ENCODE measurements at places on chromosomes 16 and 17.

GRCh38 chr17:59629174-59629573 is 9.5 kb downstream of the CLTC start:
- no peak for DNase-seq

GRCh38 chr17:68450391-68450790 is 6.9 kb downstream of the WIPI1 start:
- no peak for DNase-seq

- no peak for DNase-seq
Observed at GRCh38 chr16:21097151-21097550, 53.5 kb downstream of the DNAH3 start.

- DNase-seq = no peak
Observed at GRCh38 chr16:11759163-11759834, 16.6 kb upstream of the TXNDC11 start.

GRCh38 chr16:56844056-56844455 is 21.0 kb upstream of the SLC12A3 start:
- DNase-seq = no peak

DNA sequence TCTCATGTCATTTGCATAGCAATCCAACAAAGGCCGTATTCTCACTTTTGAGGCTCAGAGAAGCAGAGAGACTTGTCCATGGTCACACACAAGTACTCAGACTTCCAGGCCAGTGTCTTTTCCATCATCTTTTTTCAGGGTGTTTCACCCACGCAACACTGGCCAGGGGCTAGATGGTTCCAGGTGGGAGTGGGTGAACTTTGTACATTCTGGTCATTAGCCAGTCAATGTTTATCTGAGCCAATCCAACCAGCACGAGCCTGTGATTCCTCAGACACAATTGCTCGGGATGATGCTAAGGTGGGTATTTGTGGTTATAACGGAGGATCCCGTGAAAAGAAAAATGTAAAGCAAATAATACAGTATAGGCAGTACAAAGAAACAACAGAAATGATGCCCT is 56.3 kb downstream of the ZFHX3 start:
- DNase-seq = no peak

DNA sequence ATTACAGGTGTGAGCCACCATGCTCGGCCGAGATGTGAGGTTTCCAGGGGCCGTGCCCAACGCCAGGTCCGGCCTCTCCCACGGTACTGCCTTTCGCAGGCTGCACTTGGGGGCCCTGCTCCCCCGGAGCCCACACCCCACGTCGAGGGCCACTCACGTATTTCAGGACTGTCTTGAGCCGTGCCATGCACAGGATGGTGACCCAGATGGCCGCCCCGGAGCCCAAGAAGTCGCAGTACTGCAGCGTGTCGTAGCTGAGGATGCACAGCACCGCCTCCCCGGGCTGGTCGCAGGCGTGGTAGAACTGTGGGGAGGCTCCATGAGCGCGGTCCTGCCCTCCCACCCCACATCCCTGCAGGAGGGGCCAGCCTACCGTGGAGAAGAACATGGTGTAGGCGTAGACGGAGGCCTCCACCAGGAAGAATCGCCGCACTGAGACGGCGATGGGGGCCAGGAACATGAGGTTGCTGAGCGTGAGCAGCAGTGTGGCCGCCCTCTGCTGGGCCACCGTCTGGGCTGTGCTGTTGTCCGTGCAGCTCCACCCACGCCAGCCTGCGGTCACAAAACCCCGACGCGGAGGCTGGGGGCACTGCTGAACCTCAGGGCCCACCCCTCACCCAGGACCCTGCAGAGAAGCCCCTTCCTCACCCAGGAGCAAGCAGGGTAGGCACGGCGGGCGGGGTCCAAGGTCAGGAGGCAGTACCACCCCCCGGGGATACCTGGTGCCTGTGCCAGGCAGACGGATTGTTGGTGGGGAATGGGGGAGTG is 3.7 kb upstream of the MRPL28 start:
- DNase-seq = no peak

- DNase-seq = no peak
Observed at GRCh38 chr16:28188085-28188916, 23.5 kb downstream of the XPO6 start.

DNA sequence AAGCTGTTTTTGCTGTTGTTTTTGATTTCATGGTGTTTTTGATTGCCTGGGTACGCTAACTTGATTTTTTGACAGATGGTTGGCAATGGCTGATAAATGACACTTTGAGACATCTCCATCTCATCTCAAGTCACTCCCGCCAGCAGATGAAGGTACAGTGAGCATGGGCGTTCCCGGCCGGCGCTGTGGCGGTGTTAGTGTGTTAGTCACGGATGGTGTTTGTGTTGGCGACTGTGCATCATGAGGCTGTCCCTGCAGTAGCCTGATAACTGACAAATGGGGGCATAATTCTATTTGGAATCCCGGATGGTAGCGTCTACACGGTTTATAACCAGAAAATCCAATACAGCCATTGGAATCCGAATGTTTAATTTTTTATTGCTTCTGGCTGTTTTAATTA is 81.6 kb upstream of the ZNF750 start:
- no peak for DNase-seq

GRCh38 chr17:63358956-63359355 is 87.2 kb downstream of the CYB561 start:
- DNase-seq = no peak

DNA sequence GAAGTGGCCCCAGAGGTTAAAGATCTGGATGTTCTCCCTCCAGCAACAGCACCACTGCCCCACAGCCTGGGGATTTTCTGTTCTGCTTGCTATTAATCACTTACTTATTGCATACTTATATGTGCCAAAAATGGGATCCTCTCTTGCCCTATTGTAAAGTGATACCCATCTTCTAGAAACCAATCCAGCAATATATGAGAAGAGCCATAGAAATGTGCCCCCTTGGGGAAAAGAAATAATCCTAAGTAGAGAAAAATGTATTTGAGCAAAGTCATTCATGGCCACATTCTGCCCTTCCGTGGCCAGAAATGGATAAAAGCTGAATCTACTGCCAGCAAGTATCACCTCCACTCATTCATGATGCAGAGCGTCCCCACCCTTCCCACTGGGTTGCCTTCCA is 20.9 kb downstream of the SOST start:
- DNase-seq = no peak

DNA sequence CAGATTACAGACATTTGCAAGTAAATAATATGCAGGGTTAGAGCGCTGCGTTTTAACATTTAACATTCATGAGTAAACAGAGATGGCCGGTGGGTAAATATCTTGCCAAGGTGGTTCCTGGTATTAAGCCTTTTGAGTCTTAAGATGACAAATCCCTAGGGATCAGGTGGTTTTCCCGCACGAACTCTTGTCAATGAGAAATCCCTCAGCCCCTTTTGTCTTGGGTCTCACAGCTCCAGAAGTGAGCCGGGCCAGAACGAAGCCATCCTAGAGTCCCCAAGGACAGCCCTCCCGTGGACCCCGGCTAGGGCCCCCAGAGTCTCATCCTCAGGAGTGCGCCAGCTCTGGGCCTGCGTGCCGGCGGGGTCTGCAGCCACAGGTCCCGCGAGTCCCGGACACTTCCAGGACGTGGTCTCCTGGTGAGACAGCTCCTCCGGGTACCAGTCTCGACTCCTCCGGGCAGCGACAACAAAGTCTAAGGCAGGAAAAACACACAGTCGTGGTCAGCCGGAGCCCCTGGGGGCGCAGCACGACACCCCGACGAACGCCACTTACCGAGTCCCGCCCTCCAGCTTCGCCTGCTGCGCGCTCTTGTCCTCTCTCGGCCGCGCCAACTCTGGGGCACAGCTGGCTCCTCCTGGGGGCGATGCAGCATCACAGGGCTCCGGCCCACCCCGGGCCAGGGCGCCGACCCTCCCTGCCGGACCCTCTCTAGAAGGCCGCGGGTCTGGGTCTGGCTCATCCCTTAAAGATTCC is 13.3 kb downstream of the MIS12 start:
- no peak for DNase-seq

DNA sequence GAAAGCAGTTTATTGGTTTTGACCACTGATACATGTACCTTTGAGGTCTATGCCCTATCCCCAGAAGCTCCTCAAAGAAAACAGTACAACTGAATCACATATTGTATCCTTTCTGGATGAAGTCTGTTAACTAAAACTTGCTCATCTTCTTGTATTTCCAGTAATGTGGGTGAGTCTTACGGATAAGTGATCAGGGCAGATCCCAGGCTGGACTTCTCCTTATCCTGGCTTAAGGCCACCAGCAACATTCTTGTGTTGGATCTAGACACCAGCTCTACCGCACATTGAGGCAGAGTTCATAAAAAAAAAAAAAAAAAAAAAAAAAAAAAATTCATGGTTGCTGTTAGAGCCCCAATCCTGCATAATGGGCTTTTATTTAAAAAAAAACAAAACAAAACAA is 536.7 kb upstream of the HSBP1 start:
- no peak for DNase-seq

- DNase-seq = no peak
Observed at GRCh38 chr17:67054608-67055007, 10.3 kb downstream of the CACNG1 start.

DNA sequence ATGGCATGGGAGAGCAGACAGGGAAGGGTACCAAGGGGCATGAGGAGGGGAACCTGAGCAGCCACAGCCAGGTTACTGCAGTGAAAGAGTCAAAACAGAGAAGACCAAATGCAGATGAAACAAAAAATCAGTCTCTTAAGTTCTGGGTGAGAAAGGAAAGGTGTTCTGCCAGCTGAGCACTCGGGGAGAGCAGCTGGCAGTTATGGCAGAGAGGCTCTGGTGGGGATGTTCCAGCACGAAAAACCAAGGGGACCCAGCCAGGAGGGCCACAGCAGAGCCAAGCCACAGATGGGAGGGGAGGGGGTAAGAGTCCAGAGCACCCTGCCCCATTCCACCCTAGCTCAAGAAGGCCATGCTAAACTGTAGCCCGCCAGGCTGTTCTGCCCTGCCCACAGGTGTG is 31.7 kb downstream of the STH start:
- no peak for DNase-seq

DNA sequence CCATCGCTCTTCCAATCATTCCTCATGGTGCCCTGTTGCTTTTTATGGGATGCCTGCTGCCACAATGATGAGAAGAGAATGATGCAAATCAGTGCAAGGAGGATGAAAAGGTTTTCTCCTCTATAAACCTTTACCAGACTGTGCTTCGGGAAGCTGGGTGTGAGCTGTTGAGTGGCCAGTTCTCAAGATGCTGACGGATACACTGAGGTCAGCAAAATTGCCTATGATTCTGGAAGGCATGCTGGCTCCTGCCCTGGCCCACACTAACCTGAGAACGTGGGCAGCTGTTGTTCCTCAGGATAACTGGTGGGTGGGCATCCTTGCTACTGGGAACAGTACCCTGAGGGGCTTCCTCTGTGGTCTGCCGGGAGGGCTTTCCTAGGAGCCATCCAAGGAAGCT is 795 bp upstream of the PIRT start:
- no peak for DNase-seq

DNA sequence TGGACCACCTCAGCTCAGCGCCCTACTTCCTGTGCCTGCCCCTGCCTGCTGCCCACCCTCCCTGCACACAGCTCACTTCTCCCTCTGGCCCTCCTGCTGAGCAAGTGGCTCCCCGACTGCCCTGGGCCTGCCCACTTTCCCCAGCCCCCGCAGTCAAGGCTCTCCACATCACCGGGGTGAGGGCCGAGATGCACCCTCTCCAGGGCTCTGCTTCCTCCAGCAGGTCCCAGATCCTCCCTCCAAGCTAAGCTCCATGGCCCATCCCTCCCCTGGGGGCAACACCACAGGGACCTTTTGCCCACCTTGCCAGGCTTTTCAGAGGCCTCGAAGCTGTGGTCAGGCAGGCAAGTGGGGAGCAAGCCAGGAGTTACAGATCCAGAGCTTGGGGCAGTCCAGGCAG is 820.2 kb downstream of the KCNJ18 start:
- DNase-seq = no peak

GRCh38 chr17:34366010-34366409 is 3.0 kb upstream of the CCL1 start:
- no peak for DNase-seq

GRCh38 chr16:79847569-79847968 is 247.0 kb upstream of the MAF start:
- DNase-seq = no peak

- DNase-seq = no peak
Observed at GRCh38 chr16:85319208-85319983, 207.1 kb upstream of the CIBAR2 start.

- no peak for DNase-seq
Observed at GRCh38 chr17:41392278-41392677, 5.1 kb downstream of the KRT31 start.

DNA sequence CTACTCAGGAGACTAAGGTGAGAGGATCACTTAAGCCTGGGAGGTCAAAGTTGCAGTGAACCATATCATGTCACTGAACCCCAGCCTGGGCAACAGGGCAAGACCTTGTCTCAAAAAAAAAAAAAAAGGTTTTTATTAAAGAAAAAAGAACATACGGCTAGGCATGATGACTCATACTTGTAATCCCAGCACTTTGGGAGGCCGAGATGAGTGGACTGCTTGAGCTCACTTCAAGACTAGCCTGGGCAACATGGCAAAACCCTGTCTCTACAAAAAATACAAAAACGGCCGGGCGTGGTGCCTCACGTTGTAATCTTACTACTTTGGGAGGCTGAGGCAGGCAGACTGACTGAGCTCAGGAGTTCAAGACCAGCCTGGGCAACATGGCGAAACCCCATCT is 38.4 kb downstream of the RANBP10 start:
- DNase-seq = no peak

GRCh38 chr16:12763517-12763916 is 40.2 kb downstream of the CPPED1 start:
- no peak for DNase-seq

- no peak for DNase-seq
Observed at GRCh38 chr17:35793257-35793656, 2.2 kb downstream of the MMP28 start.

DNA sequence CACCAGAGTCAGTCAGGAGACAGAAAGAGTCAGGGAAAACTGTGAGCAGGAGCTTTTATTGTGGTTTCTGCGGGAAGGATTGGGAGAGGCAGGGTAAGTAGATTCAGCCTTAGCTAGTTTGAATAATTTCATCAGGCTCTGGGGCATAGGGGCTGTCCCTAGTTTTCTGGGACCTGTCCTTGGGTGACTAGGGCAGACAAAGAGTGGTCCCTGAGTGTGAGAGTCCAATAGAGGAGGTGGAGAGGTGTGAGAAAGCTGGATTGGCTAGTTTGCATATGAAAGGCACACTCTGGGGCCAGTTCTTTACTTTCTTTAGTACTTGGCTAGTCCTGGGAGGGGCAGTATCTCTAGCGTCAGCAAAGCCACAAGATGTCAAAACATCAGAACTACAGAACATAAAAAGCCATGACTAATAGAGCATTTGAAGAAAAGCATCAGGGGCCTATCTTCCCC is 255.6 kb downstream of the HS3ST3A1 start:
- no peak for DNase-seq

- DNase-seq = no peak
Observed at GRCh38 chr17:13581925-13582324, 19.8 kb downstream of the HS3ST3A1 start.

GRCh38 chr16:629185-629832 is 1.5 kb upstream of the WFIKKN1 start:
- DNase-seq = no peak

GRCh38 chr17:10105513-10106001 is 92.8 kb downstream of the GAS7 start:
- no peak for DNase-seq

GRCh38 chr17:65978871-65979270 is 213.1 kb downstream of the CEP112 start:
- DNase-seq = no peak
